ENCODE measurements at places on chromosomes 16 and 17.

DNA sequence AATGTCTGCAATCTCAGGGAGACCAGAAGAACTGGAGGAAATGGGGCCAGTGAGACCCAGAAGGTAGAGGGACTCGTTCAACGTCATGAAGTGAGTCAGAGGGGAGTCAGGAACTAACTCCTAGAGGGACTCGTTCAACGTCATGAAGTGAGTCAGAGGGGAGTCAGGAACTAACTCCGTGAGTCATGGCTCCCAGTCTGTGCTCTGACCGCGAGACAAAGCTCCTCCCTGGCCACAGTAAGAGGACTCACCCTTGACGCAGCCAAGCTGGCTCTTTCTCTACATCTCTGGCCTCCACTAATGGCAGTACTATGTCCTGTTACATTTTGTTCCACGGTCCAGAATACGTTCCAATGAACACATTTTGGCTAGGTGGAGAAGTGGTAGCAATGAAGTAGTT lies 902.5 kb downstream of the KCNJ2 start:
- no peak for DNase-seq

DNA sequence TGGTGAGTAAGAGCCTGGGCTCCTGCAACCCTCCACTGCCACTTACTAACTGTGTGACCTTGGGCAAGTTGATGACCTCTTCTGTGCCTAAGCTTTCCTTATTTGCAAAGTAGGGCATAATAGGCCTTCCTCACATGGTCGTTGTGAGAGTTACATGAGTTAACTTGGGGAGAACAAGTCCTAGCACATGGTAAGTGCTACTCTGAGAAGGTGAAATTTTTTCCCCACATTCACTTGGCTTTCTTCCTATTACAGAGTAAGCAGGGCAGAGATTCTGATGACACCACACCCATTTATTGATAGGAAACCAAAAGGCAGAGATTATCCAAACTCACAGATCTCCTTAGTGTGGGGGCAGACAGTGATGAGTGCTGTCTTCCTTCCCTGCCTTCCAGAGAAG lies 1.6 kb downstream of the KCNH4 start:
- no peak for DNase-seq

- no peak for DNase-seq
Measured at GRCh38 chr16:68756239-68756915, 19.3 kb downstream of the CDH1 start.

DNA sequence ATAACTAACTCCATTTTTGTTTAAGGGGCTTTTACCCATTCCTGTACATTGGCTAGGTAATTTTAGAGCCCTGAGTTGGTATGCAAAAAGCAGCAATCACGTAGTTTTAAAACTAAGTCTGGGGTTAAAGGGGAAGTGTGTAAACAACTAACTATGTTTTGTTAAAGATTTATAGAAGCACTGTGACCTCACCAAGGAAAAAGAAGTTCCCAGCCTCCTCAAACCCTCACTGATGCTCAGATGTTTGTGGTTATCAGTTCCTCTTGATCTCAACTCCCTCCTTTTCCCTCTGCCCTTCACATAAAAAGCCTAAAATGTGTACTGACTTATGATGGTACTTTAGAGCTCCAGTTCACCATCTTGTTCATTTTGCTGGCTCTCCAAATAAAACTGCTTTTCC lies 119.9 kb upstream of the IRX6 start:
- DNase-seq, result no peak

GRCh38 chr17:67312265-67312664 lies 54.1 kb downstream of the PSMD12 start:
- no peak for DNase-seq

GRCh38 chr17:73155410-73156165 lies 9.2 kb upstream of the SSTR2 start:
- no peak for DNase-seq

DNA sequence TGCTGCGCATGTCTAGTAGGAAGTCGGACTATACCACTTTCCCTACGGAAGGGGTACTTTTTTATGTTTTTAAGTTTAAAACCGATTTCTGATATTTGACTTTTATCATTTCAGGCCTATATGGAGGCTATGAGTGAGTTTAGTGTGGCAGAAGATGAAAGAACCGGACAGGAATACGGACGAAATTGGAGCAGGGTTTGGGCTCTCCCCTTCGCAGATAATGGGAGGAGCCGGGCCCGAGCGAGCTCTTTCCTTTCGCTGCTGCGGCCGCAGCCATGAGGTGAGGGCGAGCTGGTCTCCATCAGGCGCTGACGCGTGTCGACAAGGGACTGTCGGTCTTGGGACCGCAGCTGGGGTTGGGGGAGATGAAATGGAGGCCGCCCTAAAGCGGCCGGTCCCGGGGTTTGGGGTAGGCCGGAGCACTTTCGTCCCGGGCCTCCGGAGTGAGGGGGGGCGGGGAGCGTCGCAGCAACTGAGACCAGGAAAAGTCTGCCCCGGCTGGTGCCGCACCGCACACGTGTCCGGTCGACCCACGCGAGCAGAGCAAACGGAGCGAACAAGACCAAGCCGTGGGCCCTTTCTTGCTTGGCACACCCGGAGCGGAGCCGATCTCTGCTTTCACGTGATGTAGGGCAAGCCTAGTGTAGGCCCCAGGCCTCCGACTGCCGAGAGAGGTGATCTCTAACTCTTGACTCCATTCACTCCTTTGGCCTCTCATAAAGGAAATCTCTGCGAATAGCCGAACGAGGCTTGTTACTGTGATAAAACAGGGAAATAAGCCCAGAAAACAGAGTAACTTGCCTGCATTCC lies at the start of gene RPL19:
TSS of gene RPL19 (plus strand) at position 214 of the 810 bp plus-strand sequence. CDS start at position 276, 62 bp downstream.
- no peak for DNase-seq

GRCh38 chr17:48577946-48578615 lies at the start of gene HOXB4:
Gene HOXB4, minus strand, starts transcription at chr17:48578350. Its CDS starts 31 bp downstream, at chr17:48578319.
- no peak for DNase-seq

DNA sequence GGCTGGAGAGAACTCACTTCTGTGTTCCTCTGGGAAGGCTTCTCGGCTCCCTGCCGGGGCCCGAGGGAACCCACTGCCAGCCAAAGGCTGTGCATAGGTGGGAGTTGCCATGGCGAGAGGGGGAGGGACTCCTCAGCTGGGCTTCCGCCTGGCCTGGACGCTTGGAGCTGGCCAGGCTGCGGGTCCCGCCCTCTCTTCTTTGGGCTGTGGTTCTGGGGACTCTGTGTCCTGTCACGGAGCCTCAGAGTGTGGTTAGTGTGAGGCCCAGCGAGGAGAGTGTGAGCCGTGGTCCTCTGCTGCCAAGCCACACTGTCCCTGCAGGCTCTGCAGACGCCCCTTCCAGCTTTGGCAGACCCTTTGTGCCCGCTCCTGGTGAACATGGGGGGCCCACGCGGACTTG lies 123.1 kb downstream of the OR1D5 start:
- no peak for DNase-seq

DNA sequence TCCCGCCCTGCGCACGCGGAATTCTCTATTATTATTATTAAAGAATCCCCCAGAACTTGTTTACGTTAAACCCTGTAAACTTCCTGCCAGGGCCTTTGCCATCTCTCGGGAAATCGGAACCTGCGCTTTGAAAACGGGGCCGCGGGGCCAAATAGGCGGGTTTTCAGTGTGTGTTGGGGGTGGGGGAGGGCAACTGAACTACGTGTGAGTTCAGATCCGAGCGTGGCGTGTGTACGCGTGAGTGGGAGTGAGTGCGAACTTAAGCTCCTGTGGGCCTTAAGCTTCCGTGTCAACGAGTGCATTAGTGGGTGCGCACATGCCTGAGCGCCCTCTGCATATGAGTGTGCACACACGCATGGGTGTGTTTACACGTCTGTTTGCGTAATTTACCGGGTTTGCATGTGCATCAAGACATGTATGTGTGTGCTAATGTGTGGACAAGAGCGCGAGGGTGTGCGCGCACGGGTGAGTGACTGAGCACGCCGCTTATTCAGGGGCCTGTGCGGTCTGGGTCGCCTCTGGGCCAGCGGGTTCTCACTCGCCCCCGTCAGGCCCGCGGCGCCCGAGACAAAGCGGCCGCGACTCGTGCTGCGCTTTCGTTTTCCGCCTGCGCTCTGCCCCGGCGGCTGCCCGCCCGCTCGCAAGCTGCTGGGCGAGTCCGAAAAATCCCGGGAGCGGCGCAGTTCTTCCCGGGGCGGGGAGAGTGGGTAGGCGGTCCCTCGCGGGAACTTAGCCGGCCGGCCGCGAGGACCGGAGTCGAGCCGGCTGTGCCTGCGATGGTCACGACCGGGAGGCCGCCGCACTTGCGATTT lies 1.2 kb upstream of the FOXF1 start:
- peak; percentile 70 for DNase-seq

- DNase-seq, result no peak
Measured at GRCh38 chr17:82474223-82475010, 15.9 kb downstream of the NARF start.

- DNase-seq, result no peak
Measured at GRCh38 chr17:51402899-51403298, 142.6 kb downstream of the UTP18 start.

DNA sequence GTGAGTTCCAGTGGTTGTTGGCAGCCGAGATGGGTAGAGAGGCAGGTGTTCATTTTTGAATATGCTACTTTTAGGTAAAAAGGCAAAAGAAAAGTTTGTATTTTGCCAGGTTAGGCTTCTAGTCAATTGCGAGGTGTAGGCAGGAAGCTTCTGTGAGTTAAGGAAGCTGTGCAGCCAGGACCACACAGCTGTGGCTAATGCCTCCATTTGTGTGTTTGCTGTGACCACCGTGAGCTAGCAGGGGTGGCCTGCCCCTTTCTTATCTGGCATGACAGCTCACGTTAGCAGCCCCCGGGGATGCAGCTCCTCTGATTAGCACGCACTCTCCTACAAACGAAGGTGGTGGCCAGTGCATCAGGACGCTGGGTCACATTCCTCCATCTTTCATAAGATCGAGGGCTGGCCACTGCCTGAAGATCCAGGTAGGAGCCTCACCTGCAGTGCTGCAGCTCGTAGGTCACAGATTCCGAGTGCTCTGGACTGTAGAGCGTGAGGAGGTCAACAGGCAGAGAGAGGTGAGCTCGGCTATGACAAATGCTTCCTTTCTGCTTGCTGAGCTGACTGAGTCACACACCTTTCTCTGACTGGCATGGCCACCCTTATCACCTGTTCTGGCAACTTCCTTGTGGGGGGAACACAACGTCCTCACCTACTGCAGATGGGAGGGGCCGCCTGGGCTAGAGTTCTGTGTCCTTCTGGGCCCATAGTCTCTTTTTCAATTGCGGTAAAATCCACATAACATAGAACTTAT lies 244.4 kb downstream of the HS3ST3B1 start:
- no peak for DNase-seq

DNA sequence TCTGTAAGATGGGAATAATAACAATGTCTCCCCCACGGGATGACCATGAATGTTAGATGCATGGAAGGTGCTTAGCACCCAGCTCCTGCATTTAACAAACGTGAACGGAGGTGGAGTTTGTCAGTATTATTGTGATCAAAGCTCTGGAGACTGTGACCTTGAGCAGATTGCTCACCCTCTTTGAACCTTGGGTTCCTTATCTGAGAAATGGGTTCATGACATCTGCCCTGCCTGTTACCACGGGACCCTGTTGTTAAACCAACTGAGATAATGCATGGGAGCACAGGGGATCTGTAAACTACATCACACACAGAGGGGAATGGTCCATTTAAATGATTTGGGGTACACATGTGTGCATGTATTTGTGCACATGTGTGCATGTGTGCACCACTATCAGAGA lies 29.6 kb downstream of the MRM1 start:
- DNase-seq, result no peak

GRCh38 chr17:16214190-16215001 lies 938 bp downstream of the NCOR1 start:
- DNase-seq, result no peak

DNA sequence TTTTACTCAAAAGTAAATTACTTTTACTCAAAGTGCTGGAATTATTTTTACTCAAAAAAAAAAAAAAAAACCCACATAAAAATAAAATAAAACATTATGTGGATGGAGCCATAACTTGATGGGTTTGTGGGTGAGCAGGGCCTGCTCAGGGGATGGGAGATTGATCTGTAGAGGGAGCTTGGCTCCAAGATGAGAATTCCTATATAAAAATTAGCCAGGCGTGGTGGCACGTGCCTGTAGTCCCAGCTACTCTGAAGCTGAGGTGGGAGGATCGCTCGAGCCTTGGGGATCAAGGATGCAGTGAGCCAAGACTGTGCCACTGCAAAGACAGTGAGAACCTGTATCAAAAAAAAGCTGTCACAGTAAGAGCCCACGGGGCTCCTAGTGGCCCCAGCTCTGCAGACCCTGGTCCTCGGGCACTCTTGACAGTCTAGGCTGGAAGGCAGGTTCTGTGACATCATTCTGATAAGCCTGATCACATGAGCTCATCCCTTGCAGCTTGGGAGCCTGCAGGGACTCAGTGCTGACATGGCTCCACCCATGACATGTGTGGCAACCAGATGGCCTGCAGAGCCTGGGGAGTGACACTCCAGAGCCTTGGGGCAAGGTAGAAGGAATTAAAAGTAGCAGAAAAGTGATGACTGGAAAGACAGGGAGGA lies 42.5 kb downstream of the ST3GAL2 start:
- no peak for DNase-seq

GRCh38 chr17:41970901-41971331 lies 4.3 kb downstream of the CNP start:
- no peak for DNase-seq
